ENCODE measurements at places on chromosomes 7 and 10.

DNA sequence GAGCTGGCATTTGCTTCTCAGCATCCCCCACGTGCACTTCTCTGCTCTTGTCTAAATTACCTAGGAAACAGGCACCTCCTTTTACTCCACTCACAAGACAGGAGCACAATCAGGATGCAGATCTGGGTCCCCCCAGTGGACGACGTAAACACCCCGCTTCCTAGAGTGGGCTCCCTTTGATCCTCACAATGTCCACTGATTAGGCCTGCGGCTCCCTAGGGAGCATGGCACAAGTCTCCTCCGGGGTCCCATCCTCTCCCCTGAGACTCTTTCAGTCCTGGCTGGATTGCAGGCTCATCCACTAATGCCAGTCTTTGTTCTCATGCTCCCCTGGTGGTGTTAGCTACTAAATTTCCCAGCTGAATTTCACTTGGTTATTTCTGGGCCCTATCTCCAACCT lies 98.3 kb downstream of the GLI3 start:
- no peak for DNase-seq

- DNase-seq, result no peak
Observed at GRCh38 chr10:74836877-74837276, 10.5 kb downstream of the KAT6B start.

GRCh38 chr7:138962561-138963270 lies 18.5 kb downstream of the KIAA1549 start:
- no peak for DNase-seq

DNA sequence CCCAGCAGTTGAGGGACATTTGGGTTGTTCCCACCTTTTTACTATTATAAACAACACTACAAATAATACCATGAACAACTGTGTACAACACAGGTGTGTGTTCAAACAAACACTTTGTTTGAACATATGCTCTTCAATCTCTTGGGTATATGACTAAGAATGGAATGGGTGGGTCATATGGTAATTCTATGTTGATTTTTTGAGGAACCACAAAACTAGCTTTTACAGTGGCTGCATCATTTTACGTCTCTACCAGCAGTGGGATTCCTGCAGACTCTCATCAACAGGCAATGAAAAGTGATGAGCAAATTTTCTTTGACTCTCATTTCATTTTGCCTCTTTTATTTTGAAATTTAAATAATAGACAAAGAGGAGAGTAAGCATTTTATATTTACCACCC lies 116.9 kb upstream of the KLF14 start:
- DNase-seq, result peak; percentile 50

- DNase-seq, result no peak
Observed at GRCh38 chr10:104076743-104077160, 8.9 kb downstream of the COL17A1 start.

GRCh38 chr10:48697821-48698764 lies 13.4 kb downstream of the WDFY4 start:
- no peak for DNase-seq

DNA sequence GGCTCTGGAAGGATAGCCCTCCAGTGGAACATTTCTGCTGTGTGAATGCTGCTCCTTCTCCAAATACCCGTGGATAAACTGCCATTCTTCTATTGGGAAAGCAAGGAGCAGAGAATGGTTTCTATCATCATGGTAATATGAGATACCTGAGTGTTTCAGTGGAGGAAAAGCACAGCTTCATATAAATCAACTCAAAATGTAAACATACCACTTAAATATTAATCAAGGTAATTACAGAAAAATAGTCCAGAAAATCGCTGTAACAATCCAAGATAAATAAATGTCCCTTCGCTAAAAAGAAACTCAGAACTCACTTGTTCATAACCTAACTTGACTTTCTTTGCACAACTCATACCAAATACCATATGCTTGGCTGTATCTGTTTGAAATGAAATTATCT lies 635.8 kb downstream of the PARD3 start:
- no peak for DNase-seq

DNA sequence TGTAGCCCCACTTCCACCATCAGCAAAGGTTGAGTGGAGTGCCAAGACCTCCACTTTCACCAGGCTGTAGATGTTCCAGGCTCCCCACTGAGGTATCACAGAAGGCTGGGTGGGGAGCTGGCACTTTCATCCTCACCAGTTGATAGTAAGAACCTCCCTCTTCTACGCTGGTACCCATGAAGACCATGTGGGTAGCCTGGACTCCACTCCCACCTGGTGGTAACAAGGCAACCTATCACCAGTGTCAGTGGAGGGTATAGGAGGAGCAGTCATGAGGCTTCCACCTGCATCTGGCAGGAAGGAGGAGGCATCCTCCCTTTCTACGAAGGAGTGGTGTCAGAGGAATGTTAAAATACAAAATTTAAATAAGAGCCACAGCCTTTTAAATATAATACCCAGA lies 4.4 kb downstream of the SMIM30 start:
- DNase-seq, result peak; percentile 11

DNA sequence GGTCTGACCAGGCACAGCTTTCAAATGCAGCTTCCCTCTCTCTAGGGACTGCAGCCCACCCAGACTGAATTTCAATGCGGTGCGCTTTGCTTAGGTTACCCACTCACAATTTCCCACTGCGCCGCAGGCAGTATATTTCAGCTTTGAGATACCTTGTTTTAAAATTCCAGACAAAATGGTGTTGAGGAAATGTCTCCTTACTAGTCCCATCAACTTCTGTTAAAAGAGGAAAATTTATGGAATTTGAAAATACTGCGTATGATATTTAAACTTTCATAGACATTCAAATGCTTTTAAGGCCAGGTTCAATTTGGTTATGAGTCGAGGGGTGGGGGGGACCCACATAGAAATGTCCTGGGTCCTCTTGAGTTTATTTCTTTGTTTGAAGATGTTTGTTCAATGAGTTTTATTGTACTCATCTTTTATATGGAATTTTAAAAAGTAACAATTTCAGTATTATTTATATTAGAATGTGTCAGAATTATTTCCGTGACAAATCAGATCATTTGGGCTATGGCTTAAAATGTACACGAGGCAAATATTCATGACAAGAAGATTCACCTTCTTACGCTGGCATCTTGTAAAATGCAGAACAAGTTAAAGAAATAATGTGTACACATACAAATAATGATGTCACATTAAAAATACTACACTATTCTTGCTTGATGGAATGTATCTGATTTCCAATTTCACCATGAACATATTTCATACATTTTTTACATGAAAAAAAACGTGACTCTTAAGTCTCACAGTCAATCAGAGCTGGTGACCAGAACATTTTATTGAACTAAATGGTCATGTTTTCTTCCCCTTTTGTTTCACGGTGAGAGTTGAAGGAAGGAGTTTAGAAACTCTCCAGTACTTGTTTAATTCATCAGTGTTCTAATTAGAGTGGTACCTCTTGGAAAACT lies 1.3 kb downstream of the IKZF1 start:
- no peak for DNase-seq

GRCh38 chr10:125399289-125399688 lies 238.9 kb upstream of the CTBP2 start:
- DNase-seq, result no peak

DNA sequence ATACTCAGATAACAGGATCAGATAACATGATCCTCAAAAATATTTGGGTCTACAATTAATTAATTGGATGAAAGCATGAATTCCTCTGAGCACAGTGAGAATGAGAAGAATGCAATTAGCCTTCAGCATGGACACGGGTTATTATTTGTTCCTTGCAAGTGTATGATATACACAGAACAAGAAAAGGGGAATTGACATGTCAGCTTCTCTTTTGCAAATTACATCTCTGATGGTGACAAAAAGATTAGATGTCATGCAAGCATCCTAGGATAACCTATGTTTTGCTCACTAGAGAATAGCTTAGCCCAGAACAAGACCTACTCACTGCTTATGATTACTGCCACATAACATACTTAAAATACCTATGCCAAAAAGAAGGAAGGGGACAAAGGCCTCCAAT lies 120.3 kb downstream of the ABLIM1 start:
- no peak for DNase-seq

GRCh38 chr10:38038107-38038931 lies 27.8 kb downstream of the ZNF33A start:
- DNase-seq, result no peak

DNA sequence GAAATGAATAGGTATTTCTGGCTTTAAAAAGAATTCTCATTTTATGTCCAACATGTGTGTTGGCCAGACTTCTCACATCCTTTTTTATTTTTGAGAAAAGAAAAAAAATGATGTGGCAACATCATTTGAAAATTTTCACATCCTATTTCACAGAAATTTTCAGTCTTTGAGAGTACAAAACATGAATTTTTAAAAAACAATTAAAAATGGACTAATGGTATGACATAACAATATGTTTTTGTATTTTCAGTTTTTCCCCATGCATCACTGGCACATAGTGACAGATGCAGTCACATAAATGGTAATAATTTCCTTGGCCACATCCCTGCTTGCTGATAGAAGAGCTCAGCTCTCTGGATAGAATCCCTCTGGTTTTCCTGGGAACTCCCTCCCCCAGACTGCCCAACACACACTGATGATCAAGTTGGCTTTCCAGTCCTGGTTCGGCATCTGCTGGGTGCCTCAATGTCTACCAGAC lies 188.5 kb upstream of the AGR3 start:
- DNase-seq, result no peak

DNA sequence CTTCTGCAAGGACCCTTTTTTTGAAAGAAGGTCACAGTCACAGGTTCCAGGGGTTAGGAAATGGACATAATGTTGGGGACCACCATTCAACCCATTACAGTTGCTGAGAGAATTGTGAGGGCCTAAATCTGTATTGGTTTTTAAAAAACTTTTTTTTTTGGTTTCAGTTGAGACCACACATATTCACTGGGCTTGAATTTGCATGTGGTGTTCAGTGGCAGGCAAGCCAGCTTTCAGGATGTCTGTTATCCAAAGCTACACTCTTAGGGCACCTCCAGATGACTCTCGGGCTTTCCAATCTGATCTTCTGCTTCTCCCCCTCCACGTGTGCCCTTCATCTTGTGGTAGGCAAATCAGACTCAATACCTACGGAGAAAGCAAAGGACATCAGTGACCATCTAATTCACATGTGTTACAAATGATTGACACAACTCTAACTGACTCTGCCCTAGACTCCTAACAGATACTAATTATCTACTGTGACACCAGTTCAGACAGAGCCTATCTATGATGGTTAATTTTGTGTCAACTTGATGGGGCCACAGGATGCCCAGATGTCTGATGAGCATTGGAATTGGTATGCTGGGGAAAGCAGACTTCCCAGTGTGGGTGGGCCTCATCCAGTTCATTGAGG lies 93.3 kb upstream of the ELMO1 start:
- DNase-seq, result no peak

DNA sequence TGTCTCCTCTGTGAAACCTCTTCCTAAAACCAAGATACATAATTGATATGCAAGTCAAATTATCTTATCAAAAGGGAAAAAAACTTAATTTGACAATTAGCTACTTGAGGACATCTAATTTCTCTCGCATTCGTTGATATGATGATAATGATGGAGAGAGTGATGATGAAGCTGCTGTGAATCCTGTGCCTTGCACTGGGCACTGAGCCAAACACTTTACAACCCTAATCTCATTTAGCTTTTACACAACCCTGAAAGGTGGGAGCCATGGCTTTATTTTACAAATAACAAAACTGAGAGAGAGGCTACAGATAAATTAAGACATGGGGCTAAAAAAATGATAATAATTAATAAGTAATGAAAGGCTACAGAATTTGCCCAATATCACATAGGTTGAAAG lies 176.0 kb downstream of the NOC3L start:
- no peak for DNase-seq

- DNase-seq, result peak; percentile 62
Observed at GRCh38 chr7:80018941-80019808, 115.5 kb upstream of the GNAI1 start.

GRCh38 chr7:1549357-1550004 lies 6.5 kb downstream of the TMEM184A start:
- DNase-seq, result no peak

GRCh38 chr10:23516530-23516929 lies 77.7 kb downstream of the OTUD1 start:
- DNase-seq, result peak; percentile 14

DNA sequence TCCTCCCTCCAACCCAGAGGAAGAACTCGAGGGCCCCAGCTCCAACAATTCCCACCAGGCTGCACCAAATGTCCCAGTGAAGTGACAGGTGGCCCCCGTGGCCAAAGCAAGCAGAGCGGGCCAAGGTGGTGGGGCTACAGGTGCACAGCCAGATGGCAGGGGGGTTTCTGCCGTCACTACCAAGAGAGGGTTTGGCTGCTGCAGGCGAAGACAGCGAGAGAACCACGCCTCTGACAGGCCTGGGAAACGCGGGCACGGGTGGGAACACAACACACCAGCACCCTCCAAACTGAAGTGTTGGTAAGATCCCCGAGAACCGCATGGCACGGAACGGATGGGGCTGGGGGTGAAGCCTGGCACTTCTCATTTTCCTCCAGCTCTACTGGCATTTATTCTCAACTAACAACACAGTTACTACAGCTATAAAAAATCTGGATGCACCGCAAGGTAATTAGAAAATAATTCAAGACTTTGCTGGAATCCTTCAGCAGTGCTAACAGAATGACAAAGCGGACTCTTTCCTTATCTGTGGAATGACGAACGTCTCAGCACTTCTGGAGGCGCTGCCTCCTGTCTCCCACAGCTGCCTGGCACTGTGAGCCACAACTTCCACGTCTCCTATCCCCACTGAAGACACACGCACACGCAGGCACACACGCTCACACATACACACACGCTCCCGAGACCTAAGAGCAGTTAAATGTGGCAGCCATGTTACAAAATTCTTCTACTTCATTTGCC lies 167.9 kb downstream of the TCERG1L start:
- no peak for DNase-seq

DNA sequence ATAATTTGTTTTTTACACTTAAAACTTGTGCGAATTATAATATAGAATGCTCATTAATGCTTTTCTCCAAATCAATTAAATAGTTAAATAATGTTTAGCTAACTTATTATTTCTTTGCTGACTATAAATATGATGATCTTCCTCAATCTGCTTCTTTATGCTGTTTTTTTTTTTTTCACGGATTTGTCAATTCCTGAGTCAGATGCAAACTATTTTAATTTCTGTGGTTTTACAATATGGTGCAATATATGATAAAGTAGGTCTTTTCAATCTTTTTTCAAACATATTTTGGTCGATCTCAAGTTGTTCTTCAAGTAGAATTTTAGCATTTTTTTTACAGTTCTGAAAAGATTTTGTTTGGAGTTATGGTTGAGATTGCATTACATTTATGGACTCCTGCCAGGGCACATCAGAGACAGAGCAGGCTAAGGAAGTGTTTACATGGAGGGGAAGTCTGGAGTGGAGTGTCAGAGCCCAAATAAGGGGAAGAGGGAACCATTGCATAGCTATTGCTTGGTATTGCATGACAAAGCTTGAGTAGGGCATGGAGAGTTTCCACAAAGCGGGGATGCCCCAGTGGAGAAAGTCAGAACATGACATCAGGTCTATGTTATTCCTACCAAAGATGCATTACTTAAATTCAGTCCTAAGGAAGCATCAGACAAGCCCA lies 204.4 kb downstream of the OTUD1 start:
- DNase-seq, result peak; percentile 79

GRCh38 chr7:128914566-128915151 lies 4.2 kb upstream of the KCP start:
- no peak for DNase-seq

Measured in fibroblast of skin of right biceps (primary cell).